ENCODE measurements at places on chromosomes 5 and 9.

GRCh38 chr9:88537761-88538091 is 2.7 kb downstream of the NXNL2 start:
- DNase-seq = peak; percentile 64

DNA sequence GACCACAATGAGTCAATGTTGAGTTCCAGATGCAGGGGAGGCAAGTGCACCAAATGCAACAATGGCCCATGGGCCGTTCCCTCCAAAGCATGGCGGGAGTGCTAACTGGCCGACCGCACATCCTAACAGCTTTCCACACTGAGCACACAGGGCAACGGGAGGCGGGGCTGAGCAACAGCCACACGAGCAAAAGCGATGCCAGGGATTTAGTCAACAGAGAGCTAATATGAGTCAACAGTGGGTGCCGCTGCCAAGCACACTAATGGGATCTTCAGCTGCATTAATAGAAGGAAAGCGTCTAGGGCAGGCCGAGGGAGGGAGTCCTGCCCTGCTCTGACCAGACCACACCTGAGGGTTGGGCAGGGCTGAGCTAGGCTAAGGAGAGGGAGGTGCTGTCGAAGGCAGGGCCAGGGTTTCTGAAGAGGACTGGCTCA is 4.6 kb downstream of the EPB41L4B start:
- peak; percentile 95 for DNase-seq

DNA sequence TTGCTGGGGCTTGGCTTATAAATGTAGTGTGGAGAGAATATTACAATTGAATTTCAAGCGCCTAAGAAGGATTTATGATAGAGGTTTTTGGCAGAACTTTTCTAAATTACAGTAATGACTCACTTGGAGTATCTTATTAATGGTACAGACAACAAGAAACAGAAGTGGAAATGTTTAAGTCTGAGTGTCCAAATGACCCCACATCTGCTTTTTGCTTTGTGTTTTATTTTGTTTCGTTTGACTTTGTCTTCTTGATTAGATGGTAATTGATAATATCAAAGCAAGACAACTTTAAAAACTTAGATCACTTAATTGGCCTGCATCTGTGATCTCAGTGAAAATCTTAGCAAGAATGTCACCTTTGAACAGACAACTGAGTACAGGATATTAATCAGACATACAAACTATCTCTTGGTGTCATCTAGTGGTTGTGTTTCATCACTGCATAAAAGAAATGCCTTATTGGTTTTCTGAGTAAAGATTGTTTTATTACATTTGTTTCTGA is 577.4 kb downstream of the ISL1 start:
- DNase-seq = peak; percentile 54

- no peak for DNase-seq
Observed at GRCh38 chr5:173665326-173665725, 48.9 kb upstream of the BOD1 start.

GRCh38 chr5:59873113-59873512 is 20.4 kb downstream of the PDE4D start:
- no peak for DNase-seq

DNA sequence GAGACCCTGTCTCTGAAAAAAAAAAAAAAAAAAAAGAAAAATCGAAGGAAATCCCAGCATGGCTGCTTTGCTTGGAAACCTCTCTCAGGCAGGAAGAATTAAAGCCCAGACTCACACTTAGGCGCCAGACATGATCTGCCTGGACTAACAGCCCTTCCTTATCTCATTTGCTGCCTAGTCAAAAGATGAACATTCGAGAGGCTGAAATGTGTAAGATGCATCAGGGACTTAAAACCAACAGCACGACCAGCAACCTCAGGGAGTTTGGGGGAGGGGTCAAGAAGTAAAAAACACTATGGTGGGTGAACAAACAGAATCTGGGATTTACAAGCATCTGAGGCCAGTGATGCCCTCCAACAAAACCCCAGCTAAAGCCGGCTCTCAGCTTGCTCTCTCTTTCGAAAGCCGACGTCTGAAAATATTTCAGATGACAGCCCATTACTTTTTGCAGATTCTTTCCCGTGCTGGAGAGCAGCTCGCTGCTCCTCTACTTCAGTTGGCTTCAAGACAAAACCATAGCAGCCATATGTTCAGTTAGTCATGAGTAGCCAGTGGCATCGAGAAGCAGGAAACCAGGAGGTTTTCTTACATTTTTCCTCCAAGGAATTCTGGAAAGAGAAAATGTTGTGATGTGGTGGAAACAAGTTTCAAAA is 249.9 kb downstream of the MARCHF11 start:
- no peak for DNase-seq

GRCh38 chr9:2017331-2018161 is 2.4 kb downstream of the SMARCA2 start:
- peak; percentile 75 for DNase-seq

DNA sequence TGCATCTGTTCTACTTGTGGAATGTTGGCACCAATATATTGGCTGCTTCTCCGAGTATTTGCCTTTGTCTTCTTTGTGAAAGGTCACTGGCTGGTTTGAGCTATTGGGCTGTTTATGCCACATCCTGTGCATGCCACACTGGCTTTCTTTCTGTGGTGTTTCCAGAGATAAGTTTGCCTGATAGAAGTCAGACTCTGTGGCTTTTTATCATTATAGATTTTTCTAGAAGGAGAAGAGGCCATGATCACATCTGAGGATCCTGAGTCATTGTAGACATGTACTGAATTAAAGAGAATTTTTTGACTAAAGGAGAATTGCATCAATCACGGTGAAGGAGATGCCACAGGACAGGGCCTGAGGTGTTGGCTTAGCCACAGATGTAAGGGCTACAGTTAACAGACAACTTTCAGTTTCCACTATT is 26.5 kb upstream of the CDKN2B start:
- no peak for DNase-seq

- no peak for DNase-seq
Observed at GRCh38 chr5:159152876-159153275, 53.2 kb upstream of the EBF1 start.

DNA sequence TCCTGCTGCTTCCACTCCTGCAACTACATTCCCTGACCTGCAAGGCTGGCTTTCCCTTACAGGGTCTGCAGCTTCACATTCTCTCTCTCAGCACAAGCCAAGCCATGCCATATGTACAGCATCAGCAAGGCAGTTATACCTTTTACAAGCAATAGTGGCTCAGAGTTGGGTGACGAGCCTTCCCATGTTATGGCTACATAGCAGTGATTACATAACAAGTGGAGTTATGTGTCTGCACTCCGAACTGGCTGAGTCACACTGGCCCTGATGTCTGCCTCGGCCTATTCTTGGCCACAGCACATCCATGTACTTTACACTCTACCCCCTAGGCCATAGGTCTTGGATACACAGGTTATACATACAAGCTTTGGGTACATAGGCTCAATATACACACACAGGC is 52.0 kb upstream of the SNCAIP start:
- DNase-seq = peak; percentile 3

DNA sequence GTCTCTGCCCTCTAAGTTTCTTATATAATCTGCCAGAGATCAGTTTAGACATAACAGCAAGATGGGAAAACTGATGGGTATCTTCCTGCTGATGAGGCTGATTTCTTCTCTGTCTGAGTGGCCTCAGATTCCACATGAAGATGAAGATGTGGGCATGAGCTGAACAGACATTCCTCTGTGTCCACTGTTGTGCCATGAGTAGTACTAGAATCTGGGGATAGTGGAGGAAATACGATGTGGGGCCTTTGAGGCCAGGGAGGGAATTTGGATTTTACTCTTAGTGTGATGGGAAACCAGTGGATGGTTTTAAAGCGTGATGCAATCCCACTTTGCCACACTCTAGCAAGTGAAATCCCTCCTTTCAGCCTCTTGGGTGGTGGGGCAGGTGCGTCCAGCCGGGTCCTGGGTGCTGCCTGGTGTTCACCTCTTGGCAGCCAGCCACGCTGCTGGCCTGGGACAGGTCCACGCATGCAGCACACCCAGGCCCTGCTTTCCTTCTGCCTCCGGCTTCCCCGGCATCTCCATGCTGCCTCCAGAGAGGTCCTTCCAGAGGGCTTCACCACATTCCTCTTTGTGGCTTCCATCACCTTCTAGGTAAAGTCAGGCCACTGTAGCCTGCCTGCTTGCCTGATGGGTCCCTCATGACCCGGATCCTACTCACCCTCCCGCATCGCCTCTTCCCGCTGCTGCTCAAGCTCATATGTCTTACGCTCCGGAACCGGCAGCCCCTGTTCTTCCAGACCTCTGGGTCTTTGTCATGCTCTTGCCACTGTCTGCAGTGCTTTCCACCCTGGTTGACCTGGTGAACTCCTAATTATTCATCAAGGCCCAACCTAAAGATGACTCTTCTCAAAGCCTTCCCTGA is 28.1 kb upstream of the SH3PXD2B start:
- DNase-seq = peak; percentile 20

- no peak for DNase-seq
Observed at GRCh38 chr5:116394186-116394867, 180.3 kb downstream of the SEMA6A start.

- DNase-seq = no peak
Observed at GRCh38 chr5:81234801-81235200, 1.7 kb downstream of the CKMT2 start.

DNA sequence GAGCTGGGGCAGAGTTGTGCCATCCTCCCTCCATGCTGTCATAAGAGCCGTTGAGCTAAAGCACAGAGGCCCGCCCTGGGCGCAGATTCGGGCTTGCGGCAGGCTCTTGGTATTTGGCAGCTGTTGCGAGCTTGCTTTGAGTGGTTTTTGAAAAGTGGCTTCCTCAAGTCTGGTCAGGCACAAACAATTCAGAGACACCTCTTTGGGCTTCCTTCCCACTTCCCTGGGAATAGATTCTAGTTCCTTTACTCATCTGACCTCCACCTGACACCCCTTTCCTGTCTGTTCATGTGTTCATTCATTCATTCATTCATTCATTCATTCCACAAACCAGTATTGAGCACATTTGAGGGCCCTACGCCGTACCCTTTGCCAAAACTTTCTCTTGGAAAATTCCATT is 27.4 kb downstream of the NCS1 start:
- no peak for DNase-seq

DNA sequence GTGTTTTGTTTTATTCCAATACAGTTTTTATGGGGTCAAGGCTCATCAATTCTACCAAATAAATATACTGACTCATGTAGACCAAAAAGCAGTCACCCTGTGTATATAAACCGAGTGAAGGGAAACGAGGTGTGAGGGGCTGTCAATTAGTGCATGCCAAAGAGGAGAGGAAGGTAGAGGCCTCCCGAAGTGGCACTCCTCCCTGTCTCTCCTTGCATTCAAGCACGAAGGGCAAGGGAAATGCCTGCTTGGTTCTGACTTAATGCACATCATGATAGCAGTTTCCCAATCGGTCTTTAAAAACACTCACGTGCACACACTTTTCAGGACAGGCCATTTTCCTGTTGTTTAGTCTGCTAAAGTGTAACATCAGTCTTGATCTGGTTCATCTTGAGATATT is 125.6 kb upstream of the SLCO6A1 start:
- peak; percentile 16 for DNase-seq

- no peak for DNase-seq
Observed at GRCh38 chr5:54403121-54403520, 52.4 kb upstream of the HSPB3 start.

DNA sequence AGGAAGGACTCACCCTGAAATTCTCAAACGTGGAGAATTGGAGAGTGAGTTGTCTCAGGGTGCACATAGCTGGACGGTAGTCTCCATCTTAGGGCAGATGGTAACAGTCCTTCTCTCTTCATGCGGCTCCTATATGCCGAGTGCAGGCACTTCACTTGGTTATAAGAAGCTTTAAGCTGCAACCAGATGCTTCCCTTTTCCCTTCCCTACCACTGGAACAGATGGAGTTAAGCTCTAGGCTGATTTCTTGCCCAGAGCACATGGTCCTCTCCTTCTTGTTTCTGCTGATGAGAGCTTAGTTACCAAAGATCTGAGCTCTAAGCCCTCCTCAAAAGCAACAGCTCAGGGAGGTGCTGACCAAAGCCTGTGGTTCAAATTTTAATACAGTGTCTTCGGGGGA is 355.7 kb downstream of the ARHGEF28 start:
- DNase-seq = no peak

DNA sequence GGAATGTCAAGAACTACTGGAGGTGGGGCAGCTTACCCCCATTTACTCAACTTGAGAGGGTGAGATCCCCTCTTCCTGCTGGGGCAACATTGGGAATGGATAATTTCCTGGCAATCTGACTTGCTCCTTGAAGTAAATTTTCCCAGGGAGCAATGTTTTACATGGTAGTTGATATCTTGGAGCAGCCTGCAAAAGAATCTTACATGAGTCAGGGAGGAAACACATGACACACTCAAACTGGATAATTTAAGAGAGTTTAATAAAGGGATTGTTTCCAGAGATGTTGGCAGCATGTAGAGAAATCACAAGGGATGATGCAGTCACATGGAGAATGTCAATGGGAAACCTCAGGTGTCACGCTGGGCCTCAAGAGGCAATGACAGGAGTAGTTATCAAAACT is 212.5 kb downstream of the GAS1 start:
- no peak for DNase-seq

DNA sequence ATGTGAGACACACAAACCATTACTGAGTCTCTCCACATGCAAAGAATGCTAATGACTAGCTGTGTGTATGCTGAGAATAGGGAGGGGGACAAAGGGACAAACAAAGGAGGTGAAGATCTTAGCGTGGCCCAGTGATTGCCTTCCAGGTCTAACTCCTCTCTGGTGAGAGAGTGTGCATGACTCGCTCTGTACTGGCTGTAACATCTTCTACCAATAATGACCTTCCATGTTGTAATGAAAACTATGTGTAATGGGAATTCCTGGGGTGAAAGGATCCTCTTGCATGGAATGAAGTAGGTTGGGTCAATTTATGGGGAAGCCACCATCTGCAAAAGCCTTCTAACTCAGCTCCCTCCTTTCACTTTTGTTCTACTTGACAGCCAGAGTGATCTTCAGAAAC is 24.4 kb upstream of the GPR151 start:
- DNase-seq = no peak

- no peak for DNase-seq
Observed at GRCh38 chr9:127903557-127904475, 4.4 kb upstream of the ST6GALNAC6 start.

GRCh38 chr5:59275170-59275509 is 618.4 kb downstream of the PDE4D start:
- DNase-seq = no peak

DNA sequence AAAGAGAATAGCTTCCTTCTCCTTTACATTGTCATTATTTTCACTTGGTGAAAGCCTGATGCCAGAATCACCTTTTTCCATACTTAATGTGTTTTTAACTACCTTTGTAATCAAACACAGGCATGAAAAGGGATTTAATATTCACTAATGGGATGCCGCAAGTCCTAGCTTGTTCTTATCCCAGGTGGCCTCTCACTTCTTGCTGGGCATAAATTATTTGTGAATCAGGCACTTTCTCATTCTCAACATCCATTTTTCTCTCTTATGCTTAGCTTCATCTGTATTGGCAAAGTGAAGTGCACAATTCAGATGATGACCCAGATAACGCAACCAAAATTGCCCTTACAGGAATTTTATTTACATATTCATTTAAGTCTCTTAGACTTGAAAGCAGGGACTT is 10.9 kb downstream of the ACTL7B start:
- DNase-seq = no peak

DNA sequence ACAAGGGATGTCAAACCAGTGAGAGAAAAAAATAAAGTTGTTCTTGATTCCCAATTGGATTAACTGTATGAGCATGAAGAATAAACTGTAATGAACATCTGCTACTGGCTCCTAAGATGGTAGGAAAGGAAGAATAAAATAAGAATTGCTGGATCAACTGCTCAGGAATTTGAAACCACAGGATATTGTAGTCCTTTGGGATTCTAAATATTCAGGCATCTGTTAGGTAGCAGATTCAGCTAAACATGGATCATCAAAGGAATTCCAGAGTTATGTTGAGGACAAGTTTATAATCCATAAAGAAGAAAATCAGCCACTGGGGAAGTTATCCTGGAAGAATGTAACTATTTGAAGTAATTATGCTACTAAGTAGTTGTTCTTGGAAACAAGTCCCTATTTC is 65.8 kb downstream of the ISL1 start:
- no peak for DNase-seq

Measured in DMS53 (cell line).